ENCODE measurements at places on chromosomes 2 and 18. TPM values are rescaled to one million over a fixed set of nuclear protein-coding genes. Genes with fewer than 3 reads are reported as not detected.

- DNase-seq: no peak
Measured at GRCh38 chr18:69635482-69635881, 234.8 kb downstream of the DOK6 start.

DNA sequence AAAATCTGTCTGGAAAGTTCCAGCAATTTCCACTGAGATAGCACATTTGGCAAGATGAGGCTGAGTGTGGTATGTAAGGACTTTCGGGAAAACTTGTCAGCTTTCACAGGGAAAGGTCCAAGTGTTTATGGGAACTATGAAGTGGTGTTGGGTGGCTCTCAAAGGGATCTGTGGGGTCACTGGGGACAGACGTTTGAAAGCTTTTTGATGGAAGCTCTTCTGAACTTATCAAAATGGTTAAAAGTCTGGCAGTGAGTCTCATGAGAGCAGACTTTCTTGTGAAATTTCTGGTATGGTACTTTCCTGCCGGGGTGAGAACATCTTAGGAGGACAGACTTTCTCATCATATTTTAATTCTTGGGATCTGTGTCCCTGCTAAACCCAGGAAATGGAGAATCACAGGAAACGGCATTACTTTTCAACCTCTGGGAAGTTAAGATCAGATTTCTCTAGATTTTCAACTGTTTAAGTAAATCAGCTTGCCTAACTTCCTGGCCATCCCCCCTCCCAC lies 546.3 kb upstream of the ZEB2 start:
- DNase-seq: peak; percentile 20

DNA sequence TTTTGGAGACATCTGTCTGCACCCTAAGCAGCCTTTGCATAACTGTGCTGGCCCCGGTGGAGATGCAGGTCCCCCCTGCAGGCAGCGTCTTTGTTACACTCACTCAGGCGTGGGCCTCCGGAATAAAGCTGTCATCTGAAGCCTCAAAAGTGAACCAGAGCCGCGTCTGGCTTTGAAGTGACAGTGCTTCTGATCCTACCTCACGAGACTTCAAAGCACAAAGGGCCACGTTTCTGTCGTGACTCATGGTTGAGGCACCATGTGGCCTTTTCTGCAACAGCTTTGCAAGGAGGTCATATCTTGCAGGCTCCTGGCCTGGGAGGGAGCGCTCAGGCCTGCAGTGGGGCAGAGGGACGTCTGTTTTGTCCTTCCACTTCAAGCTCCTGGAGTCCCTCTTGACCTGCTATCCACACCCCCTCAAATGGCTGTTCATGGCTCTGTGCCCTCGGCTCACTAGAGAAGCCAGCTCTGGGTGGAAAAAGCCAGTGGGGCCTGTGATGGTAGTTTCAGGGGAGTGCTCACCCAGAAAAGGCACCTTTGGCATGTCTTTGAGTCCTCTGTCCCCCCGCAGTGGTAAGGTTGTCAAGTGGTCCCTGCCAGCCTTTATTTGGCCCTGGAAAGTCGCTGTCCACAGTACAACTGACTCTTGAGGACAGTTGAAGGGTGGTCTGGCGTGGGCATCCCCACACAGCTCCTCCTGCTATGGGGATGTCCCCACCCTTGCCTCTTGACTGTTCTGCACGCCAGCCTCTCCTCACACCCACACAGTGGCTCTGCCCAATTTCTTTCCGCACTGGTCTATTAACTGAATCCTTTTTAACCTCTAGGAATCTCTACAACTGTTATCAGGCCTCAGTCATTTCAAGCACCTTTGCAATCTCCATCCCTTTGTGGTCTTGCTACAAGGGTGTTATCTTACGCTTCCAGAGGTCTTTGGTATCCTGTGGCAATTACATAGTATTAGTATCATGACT lies 19.3 kb downstream of the GPR55 start:
- DNase-seq: no peak

GRCh38 chr2:64327129-64327509 lies 126.8 kb upstream of the LGALSL start:
- no peak for DNase-seq

DNA sequence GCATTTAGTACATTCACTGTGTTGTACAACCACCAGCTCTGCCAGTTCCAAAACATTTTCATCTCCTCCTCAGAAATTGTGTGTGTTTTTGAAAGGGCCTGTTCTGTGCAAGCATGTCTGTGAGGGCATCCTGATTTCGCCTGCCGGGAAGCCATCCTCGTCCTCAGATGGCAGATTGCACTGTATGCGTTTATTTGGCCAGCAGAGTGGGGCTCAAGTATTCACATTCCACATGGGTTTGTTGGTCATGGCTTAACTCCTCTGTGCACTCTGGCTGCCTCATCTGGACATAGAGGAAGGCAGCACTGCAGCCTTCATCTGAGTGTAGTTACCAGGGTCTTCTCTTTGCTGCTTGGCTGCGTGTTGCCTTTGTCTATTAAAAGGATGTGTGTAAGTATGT lies 85.0 kb downstream of the TMEM247 start:
- no peak for DNase-seq

GRCh38 chr2:187532333-187533120 lies 21.7 kb downstream of the TFPI start:
- no peak for DNase-seq

DNA sequence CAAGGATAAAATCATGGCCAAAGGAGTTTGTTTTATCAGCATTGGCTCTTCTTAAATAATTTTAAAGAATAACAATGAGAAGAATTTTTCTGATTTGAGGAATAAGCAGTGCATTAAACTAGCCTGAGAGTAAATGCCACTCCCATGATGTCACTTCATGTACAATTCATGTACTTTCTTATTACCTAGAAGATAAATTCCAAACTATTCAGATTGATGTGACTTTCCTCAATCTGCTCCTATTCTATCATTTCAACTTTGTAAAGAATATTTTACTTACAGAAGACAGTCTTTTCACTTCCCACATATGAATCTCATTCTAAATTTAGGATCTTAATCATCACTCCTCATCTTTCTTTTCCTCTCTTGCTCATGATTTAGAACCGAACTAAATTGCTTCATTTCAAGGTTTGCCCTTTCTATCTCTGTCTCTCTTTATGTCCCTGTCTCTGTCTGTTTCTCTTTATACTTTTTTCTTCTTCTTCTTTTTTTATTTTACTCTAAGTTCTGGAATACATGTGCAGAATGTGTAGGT lies 1142.0 kb upstream of the PIK3C3 start:
- no peak for DNase-seq

DNA sequence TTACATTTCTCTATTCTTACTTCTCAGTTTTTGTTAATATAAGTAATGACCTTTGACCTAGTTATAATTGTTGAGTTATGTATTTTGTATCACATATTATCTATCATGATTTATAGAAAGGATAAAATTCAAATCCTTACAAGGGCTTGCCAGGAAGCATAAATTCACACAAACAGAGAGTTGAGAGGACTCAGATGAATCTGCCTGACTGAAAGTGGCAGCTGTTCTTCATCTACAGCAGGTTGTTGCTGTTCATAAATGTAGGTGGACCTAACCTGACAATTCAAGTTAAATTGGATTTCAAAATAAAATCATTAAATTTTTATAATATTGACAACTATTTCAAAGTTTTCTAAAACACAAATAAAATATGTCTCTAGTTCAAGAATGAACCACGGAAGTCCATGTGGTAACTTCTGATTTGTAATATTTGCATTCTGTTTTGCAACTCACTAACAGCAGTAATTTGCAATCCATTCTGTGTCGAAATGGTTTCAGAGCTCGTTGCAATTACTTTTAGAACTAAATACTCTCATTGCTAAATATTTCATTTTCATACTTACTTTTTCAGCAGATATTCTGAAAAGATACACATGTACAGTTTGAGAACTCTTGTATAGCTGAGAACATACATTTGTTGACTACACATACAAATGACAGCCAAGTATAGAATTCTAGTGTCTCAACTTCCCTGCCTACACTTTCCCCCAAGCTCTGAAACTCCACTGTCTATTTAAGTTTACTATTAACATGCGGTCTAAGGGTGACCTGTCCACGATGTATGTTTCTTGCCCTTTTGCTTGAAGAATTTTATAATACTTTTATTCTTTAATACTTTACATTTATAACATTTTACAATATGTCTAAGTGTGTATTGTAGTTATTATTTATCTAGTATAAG lies 25.7 kb downstream of the SCN7A start:
- DNase-seq: no peak

GRCh38 chr2:200964498-200964897 lies 1.0 kb upstream of the ORC2 start:
- no peak for DNase-seq

- no peak for DNase-seq
Measured at GRCh38 chr2:177914247-177914646, 158.3 kb downstream of the PDE11A start.

DNA sequence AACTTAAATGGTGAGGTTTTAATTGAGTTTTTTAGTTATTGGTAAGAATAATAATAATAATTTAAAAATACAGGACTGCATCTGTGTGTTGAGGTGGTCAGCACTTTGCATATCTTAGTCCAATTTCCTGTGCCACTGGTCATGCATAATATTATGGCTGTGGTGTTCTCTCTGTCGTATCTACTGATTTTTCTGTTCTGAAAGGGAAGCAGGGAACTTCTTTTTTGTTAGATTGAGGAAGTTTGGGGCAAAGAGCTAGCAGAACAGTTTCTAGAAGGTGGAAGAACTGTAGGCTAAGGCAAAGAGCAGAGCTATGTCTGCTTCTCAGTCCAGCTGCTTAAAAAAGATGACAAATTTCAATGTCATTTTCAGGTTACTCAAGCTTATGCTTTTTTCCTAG lies 74.3 kb downstream of the XRCC5 start:
- no peak for DNase-seq

DNA sequence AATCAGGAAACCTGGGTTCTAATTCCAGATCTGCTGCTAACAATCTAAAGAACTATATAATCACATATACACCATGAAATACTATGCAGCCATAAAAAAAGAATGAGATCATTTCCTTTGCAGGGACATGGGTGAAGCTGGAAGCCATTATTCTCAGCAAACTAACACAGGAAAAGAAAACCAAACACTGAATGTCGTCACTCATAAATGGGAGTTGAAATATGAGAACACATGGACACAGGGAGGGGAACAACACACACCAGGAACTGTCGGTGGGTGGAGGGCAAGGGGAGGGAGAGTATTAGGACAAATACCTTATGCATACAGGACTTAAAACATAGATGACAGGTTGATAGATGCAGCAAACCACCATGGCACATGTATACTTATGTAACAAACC lies 33.2 kb downstream of the CDH2 start:
- no peak for DNase-seq

DNA sequence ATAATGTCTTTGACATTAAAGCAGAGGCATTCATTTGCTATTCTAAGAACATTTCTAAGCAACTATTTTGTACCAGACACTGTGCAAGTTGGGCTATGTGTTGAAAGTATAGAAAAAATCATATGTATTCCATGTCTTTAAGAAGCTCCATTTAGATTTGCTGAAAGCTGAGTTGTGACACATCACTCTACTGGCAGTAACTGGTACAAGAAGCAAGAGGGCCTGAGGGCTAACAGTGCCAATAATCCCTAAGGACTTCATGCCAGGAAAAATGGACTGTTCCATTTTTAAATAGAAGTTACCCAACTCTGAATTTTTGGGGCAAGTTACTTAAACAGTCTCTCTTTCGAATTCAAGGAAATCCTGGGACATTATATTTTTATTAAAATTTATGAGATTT lies 178.7 kb downstream of the SRBD1 start:
- DNase-seq: no peak

DNA sequence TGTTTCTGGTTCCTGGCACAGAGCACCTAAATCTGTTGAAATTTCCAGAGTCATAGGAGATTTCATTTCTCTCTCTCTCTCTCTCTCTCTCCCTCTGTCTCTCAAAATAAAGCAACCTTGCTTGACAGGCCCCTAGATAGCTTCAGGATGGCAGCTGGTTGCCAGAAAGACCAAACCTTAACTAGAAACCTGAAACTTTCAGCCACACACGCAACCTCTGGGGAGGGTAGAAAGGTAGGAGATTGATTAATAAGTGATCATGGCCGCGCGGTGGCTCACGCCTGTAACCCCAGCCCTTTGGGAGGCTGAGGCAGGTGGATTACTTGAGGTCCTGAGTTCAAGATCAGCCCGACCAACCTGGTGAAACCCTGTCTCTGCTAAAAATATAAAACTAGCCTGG lies 1885.4 kb upstream of the CELF4 start:
- DNase-seq: no peak

- DNase-seq: no peak
Measured at GRCh38 chr2:214631406-214631805, 178.1 kb downstream of the BARD1 start.

DNA sequence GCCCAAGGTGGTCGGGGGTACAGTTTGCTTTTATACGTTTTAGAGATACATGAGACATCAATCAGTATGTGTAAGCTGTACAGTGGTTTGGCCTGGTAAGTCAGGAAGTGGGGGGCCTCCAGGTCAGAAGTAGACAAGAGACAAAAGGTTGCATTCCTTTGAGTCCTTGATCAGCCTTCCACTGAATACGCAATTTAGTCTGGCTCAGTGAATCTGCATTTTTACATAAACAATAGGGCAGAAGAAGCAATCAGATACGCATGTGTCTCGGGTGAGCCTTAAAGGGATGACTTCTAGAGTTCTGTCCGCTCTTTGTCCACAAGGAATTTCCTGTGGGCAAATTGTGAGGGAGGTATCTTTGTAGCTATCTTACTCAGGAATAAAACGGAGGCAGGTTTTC lies 87.2 kb downstream of the SOWAHC start:
- DNase-seq: no peak

DNA sequence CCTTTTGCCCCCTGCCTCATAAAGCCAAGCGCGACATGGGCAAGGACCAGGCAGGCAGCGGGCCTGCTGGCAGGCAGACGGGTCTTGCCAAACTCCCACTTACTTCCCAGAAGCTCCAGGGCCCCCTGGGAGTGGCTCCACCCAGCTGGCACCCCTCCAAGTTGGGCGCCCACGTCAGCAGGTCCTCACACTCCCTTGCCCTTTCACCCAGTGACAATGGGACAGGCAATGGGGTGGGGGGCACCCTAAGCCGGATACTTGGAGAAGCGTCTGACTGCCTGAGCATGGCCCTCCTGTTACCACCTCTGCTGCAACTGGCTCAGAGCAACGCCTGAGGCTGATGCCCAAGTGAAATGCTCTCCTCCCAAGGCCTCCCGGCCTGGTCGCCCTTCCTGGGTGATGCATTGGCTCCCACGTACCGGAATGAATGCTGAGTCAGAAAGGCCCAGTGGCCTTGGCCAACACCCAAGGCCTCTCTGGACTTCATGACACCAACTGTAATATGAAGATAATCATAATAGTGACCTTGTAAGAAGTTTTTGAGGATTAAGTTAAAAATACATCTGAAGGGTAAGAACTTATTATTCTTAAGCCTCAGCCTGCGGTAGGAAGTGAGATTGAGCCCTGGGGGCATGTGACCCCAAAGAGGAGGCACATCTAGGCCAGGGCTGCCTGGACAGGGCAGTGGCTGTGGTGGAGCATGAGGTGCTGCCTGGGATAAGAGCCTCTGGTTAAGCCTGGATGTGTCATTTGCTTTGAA lies 31.6 kb downstream of the KCNK3 start:
- peak; percentile 83 for DNase-seq

- no peak for DNase-seq
Measured at GRCh38 chr2:23404426-23404825, 19.4 kb downstream of the KLHL29 start.

Gene DUSP2
- total RNA-seq: 1.6 TPM

Gene CFC1B
- total RNA-seq: not detected

Gene RABL2A
- total RNA-seq: 5.8 TPM

Gene APCDD1
- 55.1 TPM for total RNA-seq

Gene TXNDC2
- not detected for total RNA-seq

Gene ZNF396
- total RNA-seq: 1.0 TPM

Gene C1QL2
- total RNA-seq: not detected

Gene IRS1
- total RNA-seq: 15.1 TPM

Gene FHOD3
- total RNA-seq: 117 TPM

Gene SIX2
- total RNA-seq: 1.0 TPM
